ENCODE measurements at places on chromosomes 5 and 9. TPM values are rescaled to one million over a fixed set of nuclear protein-coding genes. Genes with fewer than 3 reads are reported as not detected.
A peak's percentile ranks its signal among the peaks of the same experiment; 100 is the strongest.

Gene MYMK
- total RNA-seq: not detected

Gene TMOD1
- total RNA-seq: 192 TPM

Gene MAPK9
- 42.4 TPM for total RNA-seq

Gene RASEF
- total RNA-seq: 0.05 TPM

Gene FCN2
- 0.30 TPM for total RNA-seq

- DNase-seq: no peak
Observed at GRCh38 chr9:69045821-69046220, 10.3 kb downstream of the FXN start.

- DNase-seq: peak; percentile 75
Observed at GRCh38 chr9:129023036-129023907, 4.9 kb downstream of the SH3GLB2 start.

GRCh38 chr9:112283582-112284253 is 49.7 kb downstream of the PTBP3 start:
- no peak for DNase-seq

GRCh38 chr5:172642486-172642885 is 1.4 kb downstream of the NEURL1B start:
- DNase-seq: no peak

- DNase-seq: no peak
Observed at GRCh38 chr5:174687503-174687902, 36.9 kb upstream of the MSX2 start.

DNA sequence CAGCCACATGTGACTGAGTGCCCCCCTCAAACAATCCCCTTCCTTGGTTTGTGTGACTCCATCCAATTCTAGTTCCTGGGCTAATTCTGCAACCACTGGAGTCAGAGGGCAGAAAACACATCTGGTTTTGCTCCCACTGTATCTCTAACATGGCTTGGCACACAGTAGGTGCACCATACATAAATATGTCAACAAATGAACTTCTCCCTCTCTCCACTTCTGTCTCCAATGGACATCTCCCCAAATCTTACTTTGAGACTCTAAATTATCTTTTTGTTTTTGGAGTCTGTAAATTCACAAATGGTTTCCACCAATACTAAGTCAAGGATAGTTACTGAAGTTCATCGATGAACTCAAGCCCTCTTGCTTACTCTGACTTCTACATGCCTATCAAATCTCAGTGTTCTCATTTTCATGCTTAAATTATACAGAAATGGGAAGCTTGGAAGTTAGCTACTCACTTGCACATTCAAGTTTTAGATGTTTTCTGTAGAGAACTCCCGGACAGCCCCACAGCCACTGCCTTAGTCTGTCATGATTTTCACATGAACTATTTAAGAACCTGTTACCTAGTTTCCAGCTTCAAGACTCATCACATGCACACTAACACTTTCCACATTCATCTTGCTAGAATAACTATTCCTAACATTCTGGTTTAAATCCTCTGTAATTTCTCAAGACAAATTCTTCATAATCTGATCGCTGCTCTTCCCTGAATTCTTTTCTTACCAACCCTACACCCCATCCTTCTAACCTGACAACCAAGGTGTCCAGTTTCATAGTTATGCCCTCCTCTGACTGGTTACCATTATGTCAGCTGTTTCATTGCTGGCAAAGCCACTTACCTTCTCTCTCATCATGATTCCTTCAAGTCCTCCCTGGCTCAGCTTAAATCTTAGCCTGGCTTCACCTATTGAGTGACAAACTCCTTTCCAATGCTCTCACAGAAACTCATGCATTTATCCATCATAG is 6.0 kb downstream of the RPL37 start:
- no peak for DNase-seq

- DNase-seq: no peak
Observed at GRCh38 chr9:27569406-27569805, 3.9 kb downstream of the C9orf72 start.

DNA sequence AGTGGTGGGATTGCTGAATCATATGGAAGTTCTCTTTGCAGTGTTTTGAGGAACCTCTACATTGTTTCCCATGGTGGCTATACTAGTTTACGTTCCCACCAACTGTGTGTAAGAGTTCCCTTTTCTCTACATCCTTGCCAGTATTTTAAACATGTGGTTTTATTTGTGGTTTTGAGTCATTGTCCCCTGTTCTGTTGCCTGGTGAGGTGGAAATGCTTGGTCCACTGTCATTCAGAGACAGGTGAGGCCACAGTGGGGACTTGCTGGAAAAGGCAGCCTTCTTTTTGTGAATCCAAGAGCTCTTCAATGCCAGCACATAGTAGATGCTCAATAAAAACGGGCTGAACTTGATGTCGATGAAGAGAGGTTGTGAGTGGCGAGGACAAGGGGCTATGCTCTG is 44.2 kb downstream of the SH3PXD2B start:
- DNase-seq: no peak

DNA sequence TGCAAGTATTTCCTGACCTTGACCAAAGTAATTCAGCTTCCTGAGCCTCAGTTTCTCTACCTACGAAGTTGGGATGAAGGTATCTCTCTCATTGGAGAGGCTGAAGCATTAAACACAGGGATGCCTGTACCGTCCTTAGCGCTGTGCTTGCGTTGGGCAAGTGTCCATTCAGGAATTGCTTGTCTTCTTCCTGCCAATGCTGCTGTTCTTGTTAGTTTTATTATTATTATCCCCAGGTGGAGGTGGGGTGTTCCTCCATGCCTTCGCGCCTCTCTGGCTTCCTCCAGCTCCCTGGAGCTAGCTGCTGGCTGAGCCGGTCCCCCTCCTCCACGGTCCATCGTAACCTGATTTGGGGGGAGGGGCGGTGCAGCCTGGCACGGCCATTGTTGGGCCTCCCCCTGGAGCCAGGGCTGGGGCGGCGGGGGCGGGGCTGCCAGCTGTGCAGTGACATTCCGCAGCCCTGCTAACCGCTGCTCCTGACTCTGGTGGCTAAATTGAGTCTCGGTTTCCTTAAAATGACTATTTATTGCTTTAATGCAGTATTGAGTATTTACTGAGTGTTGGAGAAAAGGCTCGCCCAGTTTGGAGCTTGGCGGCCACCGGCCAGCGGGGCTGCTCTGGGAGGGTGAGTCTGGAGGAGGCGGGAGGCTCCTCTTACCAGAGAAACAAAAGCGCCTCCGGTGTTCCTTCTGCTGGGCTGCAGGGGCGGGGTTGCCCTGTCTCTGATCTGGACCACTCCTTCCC is 51.3 kb downstream of the LMX1B start:
- DNase-seq: no peak

GRCh38 chr5:158874792-158875191 is 224.9 kb downstream of the EBF1 start:
- no peak for DNase-seq

DNA sequence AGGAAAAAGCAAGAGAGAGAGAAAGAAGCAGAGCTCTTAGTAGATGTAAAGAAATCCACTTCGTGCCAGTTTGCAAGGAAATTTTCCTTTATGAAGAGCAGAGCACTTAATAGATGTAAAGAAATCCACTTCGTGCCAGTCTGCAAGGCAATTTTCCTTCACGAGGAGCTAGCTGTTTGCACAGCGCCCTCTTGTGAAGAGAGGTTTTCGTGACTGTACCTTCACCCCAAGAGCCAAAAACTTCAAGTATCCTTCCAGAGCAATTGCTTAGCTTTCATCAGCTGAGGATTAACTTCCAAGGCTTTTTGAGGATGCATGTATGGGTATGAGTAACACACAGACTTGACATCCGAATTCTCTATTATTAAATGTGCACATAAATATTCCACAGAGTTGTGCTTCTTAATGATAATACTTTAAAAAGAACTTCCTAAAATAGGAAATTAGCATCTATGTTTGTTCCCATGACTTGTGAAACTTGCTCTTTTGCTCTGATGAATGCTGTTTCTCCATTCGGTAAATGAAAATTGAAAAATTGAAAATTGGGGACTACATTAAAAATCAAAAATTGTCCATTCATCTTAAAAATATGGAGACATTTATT is 525.6 kb downstream of the PDE4D start:
- DNase-seq: peak; percentile 57

- no peak for DNase-seq
Observed at GRCh38 chr5:14174230-14174636, 31.1 kb downstream of the TRIO start.
